ENCODE measurements at places on chromosomes 12 and 14.

GRCh38 chr12:4276524-4277204, 3.1 kb downstream of the CCND2 start:
- DNase-seq: peak; percentile 86

DNA sequence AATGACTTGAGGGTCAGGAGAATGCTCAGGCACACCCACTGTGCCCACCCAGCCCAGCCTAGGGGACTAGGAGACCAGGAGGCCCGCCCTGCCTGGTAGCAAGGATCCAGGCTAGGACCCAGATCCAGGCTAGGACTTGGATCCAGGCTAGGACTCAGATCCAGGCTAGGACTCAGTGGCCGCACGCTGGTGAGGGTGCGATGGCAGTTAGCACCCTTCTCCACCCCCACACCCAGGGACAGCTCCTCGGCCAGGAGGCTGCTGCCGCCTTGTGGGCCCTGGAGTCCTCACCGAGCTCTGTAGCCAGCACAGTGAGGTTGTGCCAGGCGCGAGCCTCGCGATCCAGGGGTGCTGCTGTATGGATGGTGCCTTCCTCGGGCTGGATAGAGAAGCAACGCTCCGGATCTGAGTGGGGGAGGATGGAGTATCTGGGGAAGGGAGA, 5.1 kb downstream of the CDH24 start:
- no peak for DNase-seq

DNA sequence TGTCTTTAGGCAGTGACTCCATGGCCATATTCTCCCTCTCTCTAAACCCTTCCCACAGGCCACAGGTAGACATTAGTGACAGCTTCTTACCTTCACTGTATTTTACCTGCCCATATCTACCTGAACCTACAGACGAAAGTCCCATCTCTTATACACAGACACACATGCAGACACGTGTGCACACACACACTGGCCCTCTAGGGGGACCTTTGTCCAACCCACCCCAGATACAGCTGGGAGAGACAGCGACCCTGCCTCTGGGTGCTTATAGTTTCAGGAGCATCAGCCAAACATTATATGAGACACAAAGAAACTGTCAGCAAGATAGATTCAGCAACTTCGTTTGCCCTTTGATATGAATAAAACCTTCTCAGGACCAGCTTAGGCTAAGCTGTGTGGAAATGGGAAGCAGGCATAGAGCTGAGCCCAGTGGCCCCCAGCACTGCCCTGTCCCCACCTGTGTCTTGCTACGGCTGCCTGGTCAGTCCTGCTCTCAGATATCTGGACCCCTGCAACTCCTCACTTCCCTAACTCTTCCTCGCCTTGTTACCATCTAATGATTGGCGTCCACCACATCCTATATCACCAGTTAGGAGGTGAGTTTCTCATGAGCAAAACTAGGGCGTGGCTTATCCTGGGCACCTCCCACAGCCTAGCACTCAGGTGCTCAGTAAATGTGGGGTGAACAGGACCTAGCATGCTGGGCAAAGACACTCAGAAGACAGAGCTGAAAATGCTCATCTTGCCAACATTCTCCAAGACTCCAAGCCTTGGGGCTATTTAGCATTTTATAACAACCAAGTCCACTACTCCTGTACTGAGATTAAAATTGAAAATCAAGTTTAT, 12.0 kb upstream of the CD9 start:
- no peak for DNase-seq

DNA sequence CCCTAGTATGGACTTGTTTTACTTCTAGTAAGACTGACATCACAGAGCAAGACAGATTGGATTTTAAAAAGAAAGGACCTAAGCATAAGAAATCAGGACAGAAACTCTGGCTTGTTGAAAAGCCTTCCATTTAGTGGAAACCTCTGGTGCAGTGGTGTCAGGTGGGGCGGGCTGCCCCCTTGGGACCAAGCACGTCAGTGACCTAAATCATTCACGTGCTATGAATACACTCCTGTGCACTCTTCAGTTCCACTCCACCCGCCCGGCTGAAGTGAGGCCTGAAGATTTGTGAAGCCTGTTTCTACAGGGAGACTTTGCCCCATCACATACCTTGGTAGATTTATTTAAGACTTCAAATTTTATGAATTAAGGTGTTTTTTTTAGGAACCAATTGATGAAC, 58.2 kb upstream of the STRN3 start:
- DNase-seq: no peak

GRCh38 chr12:11757095-11757494, 107.6 kb downstream of the ETV6 start:
- DNase-seq: no peak

GRCh38 chr12:79686171-79686570, 4.6 kb downstream of the PAWR start:
- DNase-seq: no peak

- DNase-seq: no peak
These were observed 47.6 kb downstream of the SH2B3 start for GRCh38 chr12:111453071-111453989.

- no peak for DNase-seq
These were observed 29.3 kb downstream of the JAG2 start for GRCh38 chr14:105139212-105139825.

DNA sequence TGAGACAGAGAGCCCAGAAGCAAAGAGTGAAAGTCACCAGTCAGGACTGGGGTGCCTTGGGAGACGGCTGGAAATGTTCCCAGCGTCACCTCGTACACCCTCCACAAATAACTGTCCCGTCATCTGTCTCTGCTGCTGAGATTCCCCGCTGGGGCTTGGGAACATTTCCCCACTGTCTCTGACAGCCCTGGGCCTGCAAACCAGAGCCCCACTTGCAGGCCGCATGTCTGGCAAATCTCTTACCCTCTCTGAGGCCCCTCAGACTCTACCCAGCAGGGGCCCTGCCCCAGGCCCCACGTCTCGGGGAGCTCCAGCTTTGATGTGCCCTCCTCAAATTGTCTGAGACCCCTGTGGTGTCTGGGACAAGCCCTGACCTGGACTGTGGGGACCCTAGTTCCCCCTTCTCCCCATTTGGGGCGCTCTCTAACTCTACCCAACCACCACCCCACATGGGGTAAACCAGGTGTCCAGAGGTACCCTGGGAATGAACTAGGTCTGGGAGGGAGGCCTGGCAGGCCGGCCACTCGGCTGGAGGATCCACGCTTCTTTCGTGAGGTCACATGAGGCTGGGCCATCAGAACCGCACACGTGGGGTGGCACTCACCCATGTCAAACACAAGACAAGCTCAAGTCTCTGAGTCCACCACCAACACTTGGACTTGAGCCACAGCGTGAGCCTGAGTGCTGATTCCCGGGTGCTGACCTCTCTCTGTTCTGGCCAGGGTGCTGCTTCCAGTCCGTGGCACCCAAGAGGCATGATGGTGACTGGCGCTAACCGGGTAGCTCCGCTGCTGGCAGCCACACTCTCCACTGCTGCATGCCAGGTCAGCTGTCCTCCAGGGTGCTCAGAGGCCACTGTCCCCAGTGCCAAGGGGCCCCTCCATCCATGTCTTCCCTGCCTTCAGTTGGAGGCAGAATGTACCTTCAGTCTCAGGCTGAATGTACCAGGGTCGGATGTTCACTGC, 59.8 kb downstream of the DIO3 start:
- no peak for DNase-seq

DNA sequence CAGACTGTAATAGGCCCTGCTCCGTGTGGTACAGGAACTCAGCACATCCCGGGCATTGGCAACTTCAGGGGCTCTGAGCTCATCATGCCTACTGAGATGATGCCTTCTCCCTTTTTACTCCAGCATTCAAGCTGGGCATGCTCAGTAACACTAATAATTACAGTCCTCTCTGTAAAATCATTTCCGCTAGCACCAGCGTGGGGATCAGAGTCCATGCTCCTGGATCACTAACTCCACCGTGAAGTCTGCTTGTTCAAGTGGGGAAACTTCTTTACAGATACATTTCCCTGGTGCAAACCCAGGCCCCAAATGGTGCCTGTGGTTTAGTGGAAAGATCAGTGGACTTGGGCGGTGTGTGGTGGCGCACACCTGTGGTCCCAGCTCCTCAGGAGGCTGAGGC, 16.7 kb downstream of the CLSTN3 start:
- no peak for DNase-seq

DNA sequence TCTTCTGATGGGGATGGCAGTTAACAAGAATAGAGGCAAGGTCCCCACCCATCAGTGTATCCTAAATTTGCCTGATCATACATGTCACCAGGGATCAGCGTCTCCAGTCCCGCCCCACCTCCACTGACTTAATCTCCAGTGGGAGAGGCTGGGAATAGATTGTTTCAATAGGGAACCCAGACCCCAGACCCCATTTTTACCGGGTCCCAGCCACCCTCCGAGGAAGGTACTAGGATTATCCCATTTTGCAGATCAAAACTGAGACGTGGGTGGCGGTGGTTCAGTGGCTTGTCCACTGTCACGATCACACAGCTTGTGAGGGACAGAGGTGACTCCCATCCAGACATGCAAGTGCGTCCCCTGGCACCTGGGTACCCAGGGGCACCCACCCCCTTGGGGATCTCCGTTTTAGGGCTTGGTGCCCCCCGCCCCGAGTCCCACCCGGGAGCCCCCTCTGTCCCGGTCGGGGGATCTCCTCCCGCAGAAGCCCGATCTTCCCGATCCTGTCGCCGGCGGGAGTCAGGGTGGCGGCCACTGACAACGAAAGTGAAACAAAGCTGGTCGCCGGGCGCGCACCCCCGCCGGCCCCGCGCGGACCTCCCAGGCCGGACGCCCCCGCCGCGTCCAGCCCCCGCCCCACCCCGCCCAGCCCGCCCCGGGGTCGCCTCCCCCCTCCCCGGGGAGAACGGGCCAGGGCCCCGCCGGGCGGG, 523 bp downstream of the WSB2 start:
- peak; percentile 42 for DNase-seq

DNA sequence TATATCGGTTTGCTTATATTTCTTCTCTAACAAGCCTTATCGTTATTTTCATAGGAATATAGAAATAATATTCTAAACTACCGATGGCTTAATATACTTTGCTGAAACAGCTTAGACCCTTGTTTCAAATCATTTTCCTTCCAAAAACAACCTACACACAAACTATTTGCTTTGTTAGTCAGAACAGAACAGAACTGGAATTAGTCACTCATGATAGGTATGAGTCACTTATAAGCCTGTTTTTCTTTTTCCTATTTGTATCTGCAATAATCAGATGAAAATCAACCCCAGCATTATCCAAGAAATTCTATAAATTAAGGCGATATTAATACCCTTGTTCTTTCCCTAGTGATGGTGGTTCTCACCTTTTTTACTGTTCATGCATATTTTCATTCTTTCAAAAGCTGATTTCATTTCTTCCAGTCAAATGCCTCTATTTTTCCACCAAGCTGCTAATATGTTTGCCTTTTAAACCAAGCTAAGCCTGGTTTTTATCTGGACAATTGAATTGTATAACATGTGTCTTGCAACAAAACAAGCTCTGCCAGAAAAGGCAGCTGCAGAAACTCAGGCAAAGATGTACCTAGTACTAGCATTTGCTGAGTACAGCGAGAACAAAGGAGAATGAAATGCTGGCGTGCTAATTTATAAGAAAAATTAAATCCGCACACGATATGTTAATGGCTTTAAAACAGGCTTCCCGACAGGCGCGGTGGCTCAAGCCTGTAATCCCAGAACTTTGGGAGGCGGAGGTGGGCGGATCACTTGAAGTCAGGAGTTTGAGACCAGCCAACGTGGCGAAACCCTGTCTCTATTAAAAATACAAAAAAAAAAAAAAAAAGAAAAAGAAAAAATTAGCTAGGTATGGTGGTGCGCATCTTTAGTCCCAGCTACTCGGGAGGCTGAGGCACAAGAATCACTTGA, 1418.2 kb downstream of the AACS start:
- no peak for DNase-seq

DNA sequence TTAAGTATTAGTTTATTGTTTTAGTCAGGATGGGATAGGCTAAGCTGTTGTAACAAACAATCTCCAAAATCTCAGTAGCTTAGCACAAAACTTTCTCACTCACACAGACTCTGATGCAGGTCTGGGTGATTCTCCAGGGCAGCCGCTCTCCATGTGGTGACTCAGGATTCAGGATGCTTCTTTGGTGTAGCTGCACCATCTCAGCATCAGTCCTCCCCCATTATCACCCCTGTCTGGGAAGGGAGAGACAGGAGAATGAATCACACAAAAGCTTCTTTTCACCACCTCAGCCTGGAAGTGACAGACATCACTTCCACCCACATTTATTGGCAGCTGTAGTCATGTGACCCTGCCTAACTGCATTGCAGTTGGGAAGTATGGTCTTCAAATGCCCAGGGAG, 142.3 kb downstream of the DICER1 start:
- DNase-seq: no peak

DNA sequence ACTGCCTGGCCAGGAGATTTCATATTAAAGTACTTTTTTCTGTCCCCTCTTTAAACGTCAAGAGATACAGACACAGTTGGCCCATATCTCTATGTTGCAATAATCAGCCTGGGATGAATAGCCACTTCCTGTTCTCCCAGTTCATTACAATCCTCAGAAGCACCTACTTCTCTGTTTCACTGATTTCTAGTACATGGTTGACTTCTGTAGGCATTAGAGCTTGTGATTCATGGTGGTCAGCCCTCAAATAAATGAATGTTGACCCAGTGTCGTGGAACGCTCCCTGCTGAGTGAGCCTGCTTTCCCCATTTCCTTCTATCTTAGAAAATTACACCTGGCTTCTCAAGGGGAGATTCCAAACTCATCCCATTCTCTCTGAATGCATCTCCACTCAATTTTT, 416.7 kb downstream of the PDZRN4 start:
- DNase-seq: no peak

GRCh38 chr14:73785336-73785833, 66.2 kb upstream of the PTGR2 start:
- DNase-seq: no peak

DNA sequence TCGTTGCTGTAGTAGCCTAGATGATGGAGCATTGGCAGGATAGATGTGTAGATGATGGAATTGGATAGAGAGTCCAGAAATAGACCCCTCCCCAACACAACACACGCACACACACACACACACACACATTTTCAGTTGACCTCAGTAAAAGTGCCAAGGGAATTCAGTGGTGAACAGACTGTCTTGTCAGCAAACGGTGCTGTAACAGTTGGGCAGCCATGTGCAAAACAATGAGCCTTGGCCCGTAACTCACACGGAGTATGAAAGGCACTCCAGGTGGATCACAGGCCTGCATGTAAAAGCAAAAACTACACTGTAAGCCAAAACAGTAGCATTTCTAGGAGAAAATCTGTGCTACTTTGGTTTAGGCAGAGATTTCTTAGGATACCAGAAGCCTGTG, 87.8 kb downstream of the DDX51 start:
- no peak for DNase-seq

DNA sequence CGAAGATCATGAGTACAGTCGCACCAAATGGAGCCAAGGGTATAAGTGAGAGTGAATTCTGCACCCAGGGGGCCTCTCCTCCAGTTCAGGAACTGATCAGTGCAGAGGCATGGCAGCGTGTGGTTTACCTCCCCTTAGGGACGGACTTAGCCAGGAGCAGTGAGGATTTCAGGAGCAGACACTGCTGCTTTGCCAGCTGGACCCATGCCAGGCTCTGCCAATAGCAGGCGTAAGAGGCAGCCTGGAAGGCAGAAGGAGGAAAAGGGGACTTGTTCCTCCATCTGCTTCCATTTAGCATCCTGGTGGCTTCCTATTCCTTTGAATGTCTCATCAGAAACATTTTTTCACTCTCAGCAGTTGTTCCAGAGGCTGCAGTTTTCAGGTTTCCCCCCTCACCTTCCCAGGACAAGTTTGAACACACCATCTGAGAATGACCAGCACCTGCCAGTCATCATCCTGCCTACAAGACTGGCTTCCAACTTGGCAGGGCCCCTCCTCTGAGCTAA, 137.0 kb upstream of the LMNTD1 start:
- no peak for DNase-seq

GRCh38 chr12:27868139-27868538, 88.1 kb upstream of the MANSC4 start:
- no peak for DNase-seq

- no peak for DNase-seq
These were observed 24.2 kb upstream of the FOS start for GRCh38 chr14:75254381-75254822.

Measured in activated naive CD4-positive, alpha-beta T cell treated with Interleukin-2 at 50 U/mL for 16 hours (primary cell).